ENCODE measurements at places on chromosomes 11 and 22.

DNA sequence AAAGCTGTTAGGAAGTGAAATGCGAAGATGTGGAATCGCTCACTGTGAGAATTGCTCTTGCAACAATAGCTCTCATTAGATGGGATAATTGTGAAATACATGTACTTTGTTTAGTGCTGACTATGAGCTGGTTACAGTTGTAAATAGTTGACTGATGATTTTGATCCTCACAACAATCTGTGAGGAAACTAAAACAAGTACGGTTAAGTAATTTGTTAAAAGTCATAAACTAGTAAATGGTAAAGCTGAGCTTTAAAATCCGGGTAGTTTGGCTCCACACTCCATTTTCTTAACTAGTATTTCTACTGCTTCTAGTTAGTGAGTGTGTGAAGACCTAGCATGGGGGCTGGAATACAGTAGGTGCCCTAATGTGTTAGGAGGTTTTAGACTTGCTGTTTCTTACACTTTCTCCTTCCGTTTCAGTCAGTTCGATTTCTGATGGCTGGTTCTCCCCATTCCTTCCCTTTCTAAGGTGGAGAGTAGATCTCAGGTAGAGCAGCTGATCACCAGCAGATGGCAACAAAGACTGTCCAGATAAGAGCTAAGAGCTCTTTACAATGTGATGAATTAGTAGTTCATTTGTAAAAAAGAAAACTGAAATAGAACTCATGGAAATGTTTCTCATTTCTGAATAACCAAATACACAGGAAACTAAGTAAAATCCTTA lies 16.3 kb upstream of the CYP2R1 start:
- no peak for DNase-seq

GRCh38 chr22:25775531-25775930 lies 33.5 kb downstream of the MYO18B start:
- no peak for DNase-seq

DNA sequence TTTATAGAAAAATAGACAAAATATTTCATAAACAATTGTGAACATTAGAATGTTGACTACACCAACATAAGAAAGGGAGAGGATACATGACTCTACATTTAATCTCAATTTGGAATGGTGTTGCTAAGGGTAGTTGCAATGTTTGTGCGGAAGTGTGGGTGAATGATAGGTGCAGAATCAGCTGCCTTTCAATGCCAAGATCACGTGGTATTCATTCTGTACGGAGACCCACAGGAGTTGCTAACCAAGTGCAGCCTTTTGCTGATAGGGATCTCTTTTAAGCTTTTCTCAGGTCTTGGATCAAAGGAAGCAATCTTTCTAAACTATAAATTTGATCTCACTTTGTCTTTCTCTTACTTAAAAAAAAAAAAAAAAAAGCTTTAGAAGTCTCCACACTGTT lies 29.8 kb upstream of the CTSC start:
- DNase-seq, result no peak

DNA sequence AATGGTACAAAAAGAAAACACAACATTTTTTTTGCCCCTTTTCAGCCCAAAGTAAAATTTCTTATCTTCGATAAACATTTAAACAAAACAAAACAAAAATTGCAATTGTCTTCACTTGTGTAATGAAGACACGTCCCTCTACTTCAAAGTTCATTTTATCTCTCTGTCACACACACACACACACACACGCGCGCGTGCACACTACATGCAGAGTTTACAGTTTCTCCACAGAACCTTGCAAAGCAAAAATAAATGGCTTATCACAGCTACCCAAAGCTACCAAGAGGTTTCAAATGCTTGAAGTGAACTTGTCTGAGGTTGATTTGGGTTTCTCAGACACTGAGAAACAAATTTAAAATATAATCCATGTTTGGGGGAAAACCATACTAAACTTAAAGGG lies 72.3 kb downstream of the ETS1 start:
- no peak for DNase-seq

DNA sequence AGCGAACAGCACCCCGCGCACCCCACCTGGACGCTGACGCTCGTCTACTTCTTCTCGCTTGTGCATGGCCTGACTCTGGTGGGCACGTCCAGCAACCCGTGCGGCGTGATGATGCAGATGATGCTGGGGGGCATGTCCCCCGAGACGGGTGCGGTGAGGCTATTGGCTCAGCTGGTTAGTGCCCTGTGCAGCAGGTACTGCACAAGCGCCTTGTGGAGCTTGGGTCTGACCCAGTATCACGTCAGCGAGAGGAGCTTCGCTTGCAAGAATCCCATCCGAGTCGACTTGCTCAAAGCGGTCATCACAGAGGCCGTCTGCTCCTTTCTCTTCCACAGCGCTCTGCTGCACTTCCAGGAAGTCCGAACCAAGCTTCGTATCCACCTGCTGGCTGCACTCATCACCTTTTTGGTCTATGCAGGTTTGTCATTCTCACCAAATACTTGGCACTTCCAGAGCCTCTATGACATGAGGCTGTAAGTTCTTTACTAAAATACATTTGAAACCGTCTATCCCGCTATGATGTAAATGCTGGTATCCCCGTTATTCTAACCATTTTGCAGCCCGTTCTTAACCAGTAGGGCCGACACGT lies 535 bp downstream of the AQP11 start:
- DNase-seq, result peak; percentile 68

All from ascending aorta (tissue), 2 donors.